Fibroblast of skin of right biceps (primary cell): ENCODE measurements at places on chromosomes 16 and 17.

DNA sequence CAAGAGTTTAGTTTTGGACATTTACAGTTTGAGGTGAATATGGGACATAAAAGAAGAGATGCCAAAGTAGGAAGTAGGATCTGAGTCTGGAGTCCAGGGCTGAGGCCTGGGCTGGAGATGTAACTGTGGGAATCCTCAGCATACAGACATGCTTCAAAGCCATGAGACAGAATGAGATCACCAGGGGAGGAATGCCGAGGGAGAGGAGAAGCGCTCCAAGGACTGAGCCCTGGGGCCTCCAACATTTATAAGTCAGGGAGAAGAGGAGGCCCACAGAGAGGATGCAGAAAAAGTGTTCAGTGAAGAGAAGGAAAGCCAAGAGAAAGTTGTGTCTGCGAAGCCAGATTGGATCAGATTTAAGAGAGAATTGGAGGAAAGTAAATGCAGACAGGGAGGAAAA lies 277.5 kb upstream of the MYOCD start:
- DNase-seq, result peak; percentile 85

DNA sequence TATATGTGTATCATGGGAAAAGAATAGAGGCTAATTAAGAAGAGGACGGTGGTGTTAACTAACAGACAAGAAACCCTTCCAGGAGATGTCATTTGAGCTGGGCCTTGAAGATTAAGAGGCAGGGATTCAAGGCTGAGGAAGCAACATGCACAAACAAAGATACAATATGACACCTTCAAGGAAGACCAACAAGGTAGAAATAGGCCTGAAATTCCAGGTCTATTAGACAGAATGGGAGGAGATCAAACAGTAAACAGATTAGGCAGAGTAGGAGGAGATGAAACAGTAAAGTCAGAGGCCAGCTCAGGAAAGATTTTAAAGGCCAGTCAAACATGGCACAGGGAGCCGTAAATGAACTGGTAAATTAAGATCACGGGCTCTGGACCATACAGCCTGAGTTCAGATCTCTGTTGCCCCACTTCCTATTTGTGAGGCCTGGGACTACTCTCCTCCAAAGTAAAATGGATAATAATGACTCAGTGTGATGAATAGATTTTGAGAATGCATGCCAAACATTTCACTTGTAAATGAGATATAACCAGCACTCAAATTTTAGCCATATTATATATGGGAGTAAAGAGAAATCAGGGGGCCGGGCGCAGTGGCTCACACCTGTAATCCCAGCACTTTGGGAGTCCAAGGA lies 38.9 kb downstream of the USP31 start:
- DNase-seq, result no peak

- no peak for DNase-seq
These were observed 3.0 kb downstream of the NUBP2 start for GRCh38 chr16:1785846-1786170.

GRCh38 chr16:25066426-25066746 lies 45.2 kb upstream of the LCMT1 start:
- no peak for DNase-seq

- no peak for DNase-seq
These were observed 46.9 kb upstream of the TAC4 start for GRCh38 chr17:49894761-49895160.

- no peak for DNase-seq
These were observed 24.0 kb downstream of the SYCE1L start for GRCh38 chr16:77223184-77223583.

DNA sequence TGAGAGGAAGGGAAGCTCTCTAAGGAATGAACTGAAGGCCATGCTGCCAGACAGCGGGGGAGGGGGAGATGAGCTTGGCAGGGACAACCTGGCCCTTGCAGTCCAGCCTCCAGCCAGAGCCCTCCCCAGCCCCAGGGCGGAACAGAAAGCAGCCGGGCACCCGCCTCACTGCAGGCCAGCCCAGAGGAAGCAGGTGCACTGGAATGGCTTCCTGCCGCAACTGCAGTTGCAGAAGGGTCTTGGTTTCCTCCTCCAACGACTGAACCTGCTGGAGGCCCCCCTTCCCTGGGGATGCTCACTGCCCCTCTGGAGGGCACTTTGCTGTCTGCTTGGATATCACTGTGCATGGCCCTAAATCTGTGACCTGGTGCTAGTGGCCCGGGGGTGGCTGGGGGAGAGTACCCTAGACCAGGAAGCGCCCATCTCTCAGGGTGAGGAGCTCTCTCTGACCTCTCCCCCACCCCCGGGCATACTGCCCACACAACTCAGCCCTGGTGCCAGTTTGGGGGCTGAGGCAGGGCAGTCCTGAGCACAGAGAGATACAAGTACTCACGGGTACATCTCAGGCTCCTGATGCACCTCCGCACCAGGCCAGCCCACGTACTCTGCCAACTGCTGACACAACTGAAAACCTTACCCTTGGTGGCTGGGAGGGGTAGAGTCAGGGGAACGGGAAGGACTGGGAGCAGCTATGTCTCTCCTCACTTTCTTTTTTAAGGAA lies 41.1 kb downstream of the MYO18A start:
- DNase-seq, result no peak

- no peak for DNase-seq
These were observed 1.3 kb upstream of the TBX4 start for GRCh38 chr17:61450641-61451537.
